Osteocyte (in vitro differentiated cells): ENCODE measurements at places on chromosomes 3 and 15. TPM values are rescaled to one million over a fixed set of nuclear protein-coding genes. Genes with fewer than 3 reads are reported as not detected.
A peak's percentile ranks its signal among the peaks of the same experiment; 100 is the strongest.

GRCh38 chr3:149393345-149394160 is 16.1 kb upstream of the TM4SF1 start:
- no peaks in the 10 kb centered on the region for H3K27me3 ChIP-seq
- peaks cover 37% of the 10 kb centered on the region for H3K4me1 ChIP-seq
- no peak for DNase-seq
- H3K4me3 ChIP-seq = no peak overlapping the region

DNA sequence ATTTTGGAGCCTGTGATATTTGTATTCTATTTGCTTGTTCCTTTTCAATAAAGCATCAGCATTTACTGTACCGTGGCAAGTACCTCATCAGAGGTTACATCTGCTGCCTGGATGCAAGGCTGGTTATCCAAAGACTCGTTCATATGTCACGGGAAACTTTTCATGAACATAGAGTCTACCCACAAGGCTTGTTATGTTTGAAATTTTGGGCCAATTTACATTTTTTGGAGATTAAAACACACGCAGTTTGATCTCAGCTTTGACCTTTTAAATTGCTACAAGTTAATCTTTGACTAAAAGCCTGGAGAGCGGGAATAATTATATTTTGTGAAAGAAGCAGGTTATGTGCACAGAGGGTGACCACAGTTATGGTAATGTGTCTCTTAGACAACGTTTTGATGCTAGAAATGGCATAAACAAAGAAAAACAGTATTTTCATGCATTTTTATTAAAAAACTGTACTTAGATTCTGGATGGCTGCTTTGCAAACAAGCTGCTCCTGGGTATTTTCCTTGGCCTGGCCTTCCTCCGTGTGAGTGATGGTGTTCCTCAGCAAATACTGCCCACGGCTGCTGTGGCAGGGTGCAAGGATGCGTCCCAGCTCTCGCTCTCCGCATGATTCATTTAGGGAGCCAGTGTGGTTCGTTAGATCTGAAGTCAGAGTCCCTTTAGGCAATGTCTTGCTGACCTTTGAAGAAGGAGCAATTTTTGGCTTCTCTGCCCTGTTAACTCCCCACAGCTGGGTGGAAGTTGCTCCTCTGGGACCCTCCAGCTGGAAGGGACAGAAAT is 27.1 kb downstream of the CHST2 start:
- H3K4me3 ChIP-seq = no peak overlapping the region
- H3K4me1 ChIP-seq = peaks cover 16% of the 10 kb centered on the region
- no peaks in the 10 kb centered on the region for H3K36me3 ChIP-seq
- H3K27ac ChIP-seq = peak overlapping the region; percentile 54

DNA sequence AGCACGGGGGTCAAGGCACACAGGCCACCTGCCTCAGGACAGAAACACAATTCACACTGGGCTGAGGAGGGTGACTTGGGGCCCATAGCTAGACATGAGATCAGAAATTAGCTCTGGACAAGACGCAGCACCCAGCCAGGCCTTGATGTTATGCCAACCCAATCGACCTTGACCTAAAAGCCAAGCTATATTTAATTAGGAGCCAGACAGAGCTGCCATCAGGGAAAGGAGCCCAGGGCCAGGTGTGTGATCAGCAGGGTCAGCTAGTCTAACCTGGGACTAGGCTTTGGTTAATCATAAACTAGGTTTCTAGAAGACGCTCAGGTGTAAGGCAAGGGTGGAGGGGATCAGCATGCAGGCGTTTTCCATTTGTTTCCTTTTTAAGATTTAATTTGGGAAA is 23.9 kb upstream of the SLC25A36 start:
- peaks cover 74% of the 10 kb centered on the region for H3K27me3 ChIP-seq
- no peak overlapping the region for H3K4me3 ChIP-seq
- no peak for DNase-seq
- no peaks in the 10 kb centered on the region for H3K36me3 ChIP-seq
- H3K27ac ChIP-seq = no peak overlapping the region
- H3K4me1 ChIP-seq = no peaks in the 10 kb centered on the region

GRCh38 chr15:91694831-91695210 is 158.7 kb upstream of the SLCO3A1 start:
- H3K27ac ChIP-seq = no peak overlapping the region
- no peaks in the 10 kb centered on the region for H3K36me3 ChIP-seq
- no peaks in the 10 kb centered on the region for H3K27me3 ChIP-seq
- DNase-seq = no peak
- H3K4me1 ChIP-seq = no peaks in the 10 kb centered on the region

GRCh38 chr3:143605233-143605950 is 242.9 kb downstream of the SLC9A9 start:
- H3K4me3 ChIP-seq = no peak overlapping the region
- peaks cover 46% of the 10 kb centered on the region for H3K4me1 ChIP-seq
- DNase-seq = no peak
- no peaks in the 10 kb centered on the region for H3K27me3 ChIP-seq
- H3K27ac ChIP-seq = no peak overlapping the region
- H3K36me3 ChIP-seq = no peaks in the 10 kb centered on the region

DNA sequence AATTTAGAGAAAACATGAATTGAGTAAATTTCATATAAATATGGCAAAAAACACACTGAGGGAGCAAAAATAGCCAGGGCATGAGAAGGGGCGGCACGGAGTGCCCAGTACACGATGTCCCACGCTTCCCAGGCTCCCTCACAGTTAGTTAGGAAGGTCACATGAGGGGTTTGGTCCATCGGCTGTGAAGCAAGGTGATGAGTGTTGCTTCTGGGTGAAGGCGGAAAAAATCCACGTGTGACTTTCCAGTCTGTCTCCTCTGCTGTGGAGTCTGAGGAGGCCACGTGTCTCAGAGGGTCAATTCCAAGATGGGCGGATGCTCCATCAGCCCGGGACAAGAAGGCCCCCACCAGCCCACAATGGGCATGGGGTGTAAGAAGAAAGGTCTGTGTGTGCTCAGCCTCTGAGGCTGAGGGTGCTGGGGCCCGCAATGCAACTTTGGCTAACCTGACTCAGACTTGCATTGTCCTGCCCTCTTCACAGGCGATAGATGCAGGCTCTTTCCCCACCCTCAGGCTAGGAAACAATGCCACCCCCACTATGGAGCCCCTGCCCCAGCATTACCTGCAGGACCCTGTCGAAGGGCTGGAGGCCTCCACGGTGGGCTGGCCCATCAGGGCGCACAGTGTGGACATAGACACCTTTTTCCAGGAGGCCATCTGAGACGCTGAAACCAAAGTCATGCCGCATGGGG is 45.7 kb downstream of the GRIP2 start:
- H3K4me3 ChIP-seq = no peak overlapping the region
- peaks cover 18% of the 10 kb centered on the region for H3K27me3 ChIP-seq
- no peak for DNase-seq
- peaks cover 8% of the 10 kb centered on the region for H3K36me3 ChIP-seq
- no peaks in the 10 kb centered on the region for H3K4me1 ChIP-seq
- H3K27ac ChIP-seq = no peak overlapping the region

DNA sequence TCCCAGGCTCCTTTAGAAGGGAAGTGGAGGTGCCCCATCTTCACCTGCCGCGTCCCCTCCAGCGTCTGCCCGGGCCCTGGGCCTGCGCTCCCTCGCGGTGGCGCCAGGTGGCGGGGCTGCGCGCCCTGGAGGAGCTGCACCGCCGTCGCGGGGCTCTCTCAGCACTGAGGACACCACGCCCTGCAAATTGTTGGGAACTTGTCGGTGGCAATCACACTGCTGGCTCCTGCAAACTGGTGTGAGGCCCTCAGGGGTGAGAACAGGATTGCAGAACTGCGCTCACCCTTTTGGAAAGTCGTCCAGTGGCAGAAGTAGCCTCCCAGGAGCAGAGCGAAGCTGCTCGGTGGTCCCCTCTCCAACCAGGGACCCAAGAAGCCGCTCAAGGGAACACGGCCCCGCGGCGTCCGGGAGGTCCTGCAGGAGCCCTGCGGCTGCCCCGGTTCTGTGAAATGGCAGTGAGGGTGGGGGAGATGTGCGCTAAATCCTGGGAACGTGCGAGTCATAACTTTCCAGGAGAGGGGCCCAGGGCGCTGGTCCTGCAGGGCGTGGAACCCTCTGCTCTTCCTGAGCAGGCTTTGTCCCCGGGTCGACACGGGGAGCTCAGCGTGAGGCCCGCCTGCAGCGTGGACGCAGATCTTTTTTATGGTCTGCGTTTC is 995 bp upstream of the LRRK1 start:
- peaks cover 2% of the 10 kb centered on the region for H3K36me3 ChIP-seq
- peaks cover 17% of the 10 kb centered on the region for H3K4me1 ChIP-seq
- H3K27ac ChIP-seq = peak overlapping the region; percentile 29
- peak; percentile 91 for DNase-seq
- H3K27me3 ChIP-seq = no peaks in the 10 kb centered on the region
- peak overlapping the region; percentile 79 for H3K4me3 ChIP-seq

GRCh38 chr3:112579697-112580096 is 17.9 kb downstream of the SLC35A5 start:
- H3K4me3 ChIP-seq = no peak overlapping the region
- DNase-seq = no peak
- peaks cover 2% of the 10 kb centered on the region for H3K4me1 ChIP-seq
- H3K27me3 ChIP-seq = no peaks in the 10 kb centered on the region
- H3K36me3 ChIP-seq = peaks cover 31% of the 10 kb centered on the region

DNA sequence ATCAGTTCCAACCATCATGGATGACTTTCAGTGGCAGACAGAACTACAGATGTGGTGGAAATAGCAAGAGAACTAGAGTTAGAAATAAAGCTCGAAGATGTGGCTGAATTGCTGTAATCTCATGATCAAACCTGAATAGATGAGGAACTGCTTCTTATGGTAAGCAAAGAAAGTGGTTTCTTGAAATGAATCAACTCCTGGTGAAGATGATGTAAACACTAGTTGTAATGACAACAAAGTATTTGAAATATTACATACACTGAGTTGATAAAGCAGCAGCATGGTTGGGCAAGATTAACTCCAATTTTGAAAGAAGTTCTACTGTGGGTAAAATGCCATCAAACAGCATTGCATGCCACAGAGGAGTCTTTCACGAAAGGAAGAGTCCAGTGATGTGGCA is 131.7 kb upstream of the FAM3D start:
- no peaks in the 10 kb centered on the region for H3K27me3 ChIP-seq
- peaks cover under 1% of the 10 kb centered on the region for H3K4me1 ChIP-seq
- DNase-seq = no peak
- no peak overlapping the region for H3K4me3 ChIP-seq

- no peaks in the 10 kb centered on the region for H3K4me1 ChIP-seq
- H3K4me3 ChIP-seq = no peak overlapping the region
- H3K27ac ChIP-seq = no peak overlapping the region
- DNase-seq = no peak
- H3K36me3 ChIP-seq = no peaks in the 10 kb centered on the region
These were observed 75.4 kb upstream of the SLC6A1 start for GRCh38 chr3:10917176-10917575.

GRCh38 chr15:23567921-23568320 is 2.4 kb downstream of the MKRN3 start:
- H3K4me3 ChIP-seq = no peak overlapping the region
- no peaks in the 10 kb centered on the region for H3K4me1 ChIP-seq
- no peaks in the 10 kb centered on the region for H3K27me3 ChIP-seq
- no peaks in the 10 kb centered on the region for H3K36me3 ChIP-seq
- no peak overlapping the region for H3K27ac ChIP-seq

DNA sequence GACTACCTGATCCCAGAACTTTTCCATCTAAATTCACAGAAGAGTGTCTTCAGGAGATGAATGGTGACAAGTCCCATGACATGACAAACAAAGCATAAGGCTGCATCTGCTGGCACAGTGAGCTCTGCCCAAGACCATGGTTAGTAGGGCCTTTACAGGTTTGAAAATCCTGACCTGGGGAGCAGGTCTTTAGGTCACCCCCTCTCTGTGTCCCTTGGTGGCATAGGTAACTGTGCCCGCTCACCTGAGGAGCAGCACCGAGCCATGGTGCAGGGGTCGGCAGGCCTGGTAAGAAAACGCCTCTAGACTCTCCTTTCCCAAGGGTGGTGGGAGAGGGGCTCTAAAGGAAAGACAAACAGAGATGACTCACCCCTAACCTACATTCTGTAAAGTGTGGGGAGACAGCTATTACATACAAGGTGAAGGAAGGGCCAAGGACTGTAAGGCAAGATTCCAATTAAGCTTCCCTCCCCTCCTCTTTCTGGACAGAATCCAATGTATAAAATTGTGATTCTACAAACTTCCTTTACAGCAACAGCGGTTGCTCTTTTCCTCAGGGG is 74.0 kb downstream of the SATB1 start:
- H3K27ac ChIP-seq = no peak overlapping the region
- H3K27me3 ChIP-seq = no peaks in the 10 kb centered on the region
- H3K4me3 ChIP-seq = no peak overlapping the region
- peaks cover 23% of the 10 kb centered on the region for H3K4me1 ChIP-seq
- H3K36me3 ChIP-seq = peaks cover 12% of the 10 kb centered on the region

DNA sequence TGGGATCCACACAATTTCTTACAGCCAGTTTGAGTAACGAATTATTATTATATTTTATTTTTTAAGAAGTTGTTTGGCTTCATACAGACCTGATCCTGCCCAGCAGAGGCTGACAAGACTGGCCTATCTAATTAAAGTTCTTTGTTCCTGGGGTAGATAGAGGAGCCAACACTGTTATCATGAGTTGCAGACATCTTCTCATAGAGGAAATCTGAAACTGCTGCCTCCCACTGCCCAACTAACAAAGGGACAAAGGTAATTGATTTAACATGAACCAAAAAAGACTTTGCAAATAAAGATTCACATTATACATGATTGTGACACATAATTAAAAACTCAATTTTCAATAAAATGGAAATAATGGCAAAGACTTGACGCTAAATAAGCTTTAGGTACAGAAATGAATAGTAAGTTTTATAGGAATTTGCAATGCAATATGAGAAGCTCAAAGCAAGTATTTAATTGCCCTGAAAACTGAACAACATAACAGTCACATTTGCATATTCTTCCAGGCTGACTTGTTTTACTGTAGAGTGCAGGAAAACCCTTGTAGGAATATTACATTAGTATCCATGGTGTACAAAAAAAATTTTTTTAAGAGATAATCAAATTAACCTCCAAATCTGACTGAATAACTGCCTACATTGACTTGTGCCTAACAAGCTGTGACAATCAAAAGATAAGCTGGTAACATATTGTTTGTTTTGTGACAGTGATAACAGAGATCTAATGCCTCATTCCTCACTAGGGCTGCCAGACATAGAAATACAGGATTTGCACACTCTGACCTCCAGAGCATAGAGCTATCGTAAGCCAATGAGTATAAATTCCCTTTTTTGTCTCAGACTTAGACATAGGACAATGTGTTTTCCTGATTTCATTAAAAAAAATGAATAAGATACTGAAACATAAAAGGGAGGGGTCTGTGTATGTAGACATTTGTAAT is 273.2 kb downstream of the MFSD1 start:
- DNase-seq = no peak
- H3K4me3 ChIP-seq = no peak overlapping the region
- H3K4me1 ChIP-seq = peaks cover 10% of the 10 kb centered on the region
- H3K27me3 ChIP-seq = no peaks in the 10 kb centered on the region

Gene NOX5
- not detected in 2 replicates for total RNA-seq

Gene MB21D2
- total RNA-seq = 5.3 and 5.5 TPM in 2 replicates

Gene TIPARP
- 152 and 163 TPM in 2 replicates for total RNA-seq

Gene EFCC1
- total RNA-seq = 0.13 TPM in 1 of 2 replicates, not detected in the other

Gene ATP8B4
- total RNA-seq = not detected in 2 replicates

Gene CHRM5
- total RNA-seq = not detected in 2 replicates

Gene BOC
- 17.9 and 22.4 TPM in 2 replicates for total RNA-seq

Gene ZNF660
- 6.7 and 11.2 TPM in 2 replicates for total RNA-seq

Gene TGM5
- total RNA-seq = not detected in 2 replicates
